Naive thymus-derived CD4-positive, alpha-beta T cell (primary cell): ENCODE measurements at places on chromosomes 4 and X. TPM values are rescaled to one million over a fixed set of nuclear protein-coding genes. Genes with fewer than 3 reads are reported as not detected.

DNA sequence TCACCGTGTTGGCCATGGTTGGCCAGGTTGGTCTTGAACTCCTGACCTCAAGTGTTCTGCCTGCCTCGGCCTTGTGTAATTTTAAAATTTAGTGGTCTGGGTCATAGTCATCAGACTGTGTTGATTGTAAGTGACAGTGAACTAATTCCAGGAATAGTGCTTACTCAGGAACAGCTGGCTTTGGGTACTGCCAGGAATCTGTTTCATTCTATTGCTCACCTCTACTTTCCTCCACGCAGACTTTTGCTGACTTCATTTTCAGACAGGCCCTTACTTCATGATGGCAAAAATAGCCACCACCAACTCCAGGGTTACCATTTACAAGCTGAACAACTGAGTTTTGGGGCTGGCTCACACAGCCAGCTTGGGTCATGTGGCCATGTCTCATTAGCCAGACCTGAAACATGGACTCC lies 54.6 kb downstream of the FNIP2 start:
- H3K27ac ChIP-seq, result no peak overlapping the region
- H3K4me1 ChIP-seq, result no peaks in the 10 kb centered on the region
- H3K4me3 ChIP-seq, result no peak overlapping the region
- no peak for DNase-seq

GRCh38 chr4:108512615-108513505 lies 107.5 kb upstream of the RPL34 start:
- peak overlapping the region; percentile 6 for H3K4me3 ChIP-seq
- no peaks in the 10 kb centered on the region for H3K36me3 ChIP-seq
- peak; percentile 65 for DNase-seq
- H3K27me3 ChIP-seq, result no peaks in the 10 kb centered on the region

DNA sequence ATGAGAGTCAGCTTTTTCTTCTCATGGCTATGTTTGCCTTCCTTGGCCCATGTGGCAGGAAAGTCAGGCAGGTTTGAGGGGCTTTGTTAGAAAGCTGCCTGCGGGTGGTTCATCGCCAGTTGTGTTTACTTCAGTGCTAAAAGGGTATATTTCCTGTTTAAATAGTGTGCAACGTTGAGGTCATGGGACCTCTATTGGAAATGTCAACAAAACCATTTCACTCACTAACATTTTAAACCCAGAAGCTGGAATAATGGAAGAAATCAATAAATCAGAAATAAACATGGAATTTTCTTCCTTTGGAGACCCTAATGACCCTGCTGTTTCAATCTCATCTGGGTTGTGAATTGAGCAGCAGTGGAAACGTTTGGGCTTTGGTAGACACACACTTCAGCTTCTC lies 185.8 kb downstream of the ANKRD50 start:
- no peak overlapping the region for H3K4me3 ChIP-seq
- H3K27me3 ChIP-seq, result no peaks in the 10 kb centered on the region
- no peak for DNase-seq

DNA sequence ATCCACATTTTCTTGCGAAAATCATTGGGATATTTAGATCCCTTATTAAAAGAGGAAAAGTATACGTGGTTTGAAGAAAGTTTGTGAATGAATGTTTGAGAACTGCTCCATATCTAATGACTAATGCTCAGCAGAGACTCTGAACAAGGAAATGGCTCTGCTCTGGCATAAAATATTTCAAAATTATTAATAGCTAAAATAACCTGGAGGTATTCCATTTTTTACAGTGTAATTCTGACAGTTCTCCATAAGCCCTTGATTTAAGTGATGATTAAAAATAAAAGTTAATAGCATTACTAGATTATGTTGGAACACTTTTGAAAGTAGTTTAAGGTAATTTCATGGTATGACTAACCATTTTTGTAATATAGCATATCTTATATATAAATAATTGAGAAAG lies 1276.9 kb upstream of the TENM3 start:
- no peak overlapping the region for H3K27ac ChIP-seq
- no peaks in the 10 kb centered on the region for H3K4me1 ChIP-seq
- no peak overlapping the region for H3K4me3 ChIP-seq
- no peaks in the 10 kb centered on the region for H3K27me3 ChIP-seq
- no peaks in the 10 kb centered on the region for H3K36me3 ChIP-seq
- no peak for DNase-seq

DNA sequence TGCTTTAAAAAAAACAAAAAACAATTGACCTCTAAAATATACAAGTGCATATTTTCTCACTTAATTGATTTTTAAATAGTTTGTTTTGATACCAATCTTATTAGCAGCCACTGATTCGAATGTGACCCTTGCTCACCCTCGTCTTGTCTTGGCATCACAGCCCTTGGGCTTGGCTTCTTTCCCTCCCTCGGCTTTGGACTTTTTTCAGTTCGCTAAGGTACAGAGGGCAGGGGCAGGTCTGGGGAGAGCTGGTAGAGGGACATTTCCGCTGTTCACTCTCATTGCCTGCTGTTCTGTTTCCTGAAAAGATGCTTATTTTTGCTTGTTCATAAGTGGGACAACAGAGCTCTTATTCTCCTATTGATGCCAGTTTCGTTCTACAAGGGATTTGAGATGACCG lies 88.5 kb upstream of the RPS6KA3 start:
- H3K4me3 ChIP-seq, result no peak overlapping the region
- no peak for DNase-seq

GRCh38 chr4:74278490-74278889 lies 29.8 kb upstream of the EPGN start:
- no peak overlapping the region for H3K4me3 ChIP-seq
- no peak overlapping the region for H3K27ac ChIP-seq
- no peaks in the 10 kb centered on the region for H3K27me3 ChIP-seq
- H3K4me1 ChIP-seq, result no peaks in the 10 kb centered on the region

DNA sequence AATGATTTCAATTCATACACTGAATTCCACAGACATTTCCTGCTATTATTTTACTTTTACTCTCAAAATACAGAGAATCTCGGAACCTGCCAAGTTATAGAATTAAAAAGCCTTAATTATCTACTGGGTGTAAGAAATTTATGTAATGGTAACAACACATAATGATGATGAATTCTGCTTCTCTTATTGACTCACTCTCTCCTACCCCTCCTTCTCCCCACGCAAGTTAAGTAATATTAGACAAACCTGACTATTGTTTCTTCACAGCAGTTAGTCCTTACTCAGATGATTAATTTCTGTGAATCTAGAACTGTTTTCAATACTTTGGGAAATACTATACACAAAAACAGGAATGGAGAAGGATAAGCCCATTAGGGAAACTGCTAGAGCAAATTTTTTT lies 762.0 kb downstream of the CCSER1 start:
- no peak overlapping the region for H3K4me3 ChIP-seq
- no peak for DNase-seq
- no peaks in the 10 kb centered on the region for H3K36me3 ChIP-seq

- no peak overlapping the region for H3K27ac ChIP-seq
- no peaks in the 10 kb centered on the region for H3K27me3 ChIP-seq
- peaks cover 3% of the 10 kb centered on the region for H3K4me1 ChIP-seq
- no peaks in the 10 kb centered on the region for H3K36me3 ChIP-seq
- no peak overlapping the region for H3K4me3 ChIP-seq
Measured at GRCh38 chr4:1747603-1747967, 26.3 kb downstream of the TACC3 start.

Gene ARHGEF38
- total RNA-seq, result not detected

Gene OTUD6A
- total RNA-seq, result not detected

Gene TMSB15A
- not detected for total RNA-seq
